ENCODE measurements at places on chromosomes 7 and 10.
A peak's percentile ranks its signal among the peaks of the same experiment; 100 is the strongest.

DNA sequence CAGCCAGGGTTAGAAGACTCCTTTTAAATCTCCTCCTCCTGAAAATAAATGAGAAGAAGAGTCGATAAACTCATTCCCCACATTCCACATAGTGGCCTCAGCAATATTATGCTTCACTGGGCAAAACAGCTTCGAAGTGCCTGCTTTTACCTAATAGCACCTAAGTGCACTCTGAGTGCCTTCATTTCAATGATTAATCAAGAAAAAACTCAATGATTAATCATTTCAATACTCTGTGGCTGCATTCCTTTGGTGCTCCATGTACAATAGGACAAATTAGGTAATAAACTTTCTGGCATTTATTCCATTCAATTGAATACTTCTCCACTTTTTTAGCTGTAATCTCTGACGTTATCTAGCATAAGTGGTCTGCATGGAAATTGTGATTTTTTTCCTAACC is 174.6 kb downstream of the CCDC71L start:
- no peak for DNase-seq

DNA sequence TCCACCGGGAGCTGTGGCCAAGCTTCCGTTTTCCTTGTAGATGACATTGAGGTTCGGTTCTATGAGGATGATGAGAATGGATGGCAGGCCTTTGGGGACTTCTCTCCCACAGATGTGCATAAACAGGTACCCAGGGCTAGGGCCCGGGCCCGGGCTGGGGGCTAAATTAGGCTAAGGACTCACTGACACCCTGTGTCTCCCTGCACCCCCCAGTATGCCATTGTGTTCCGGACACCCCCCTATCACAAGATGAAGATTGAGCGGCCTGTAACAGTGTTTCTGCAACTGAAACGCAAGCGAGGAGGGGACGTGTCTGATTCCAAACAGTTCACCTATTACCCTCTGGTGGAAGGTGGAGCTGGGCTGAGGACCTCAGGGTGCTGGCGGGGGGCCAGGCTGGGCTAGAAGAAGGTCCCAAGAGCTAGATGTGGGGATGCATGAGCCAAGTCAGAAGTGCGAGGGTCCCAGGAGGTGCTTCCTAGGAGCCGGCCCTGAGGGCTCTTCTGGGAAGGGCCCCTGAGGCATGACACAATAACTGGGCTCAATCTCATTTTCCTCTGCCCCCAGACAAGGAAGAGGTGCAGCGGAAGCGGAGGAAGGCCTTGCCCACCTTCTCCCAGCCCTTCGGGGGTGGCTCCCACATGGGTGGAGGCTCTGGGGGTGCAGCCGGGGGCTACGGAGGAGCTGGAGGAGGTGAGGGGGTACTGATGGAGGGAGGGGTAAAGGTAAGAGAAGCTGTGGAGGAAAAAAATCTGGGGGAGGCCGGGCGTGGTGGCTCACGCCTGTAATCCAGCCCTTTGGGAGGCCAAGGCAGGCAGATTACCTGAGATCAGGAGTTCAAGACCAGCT is 2.9 kb downstream of the NFKB2 start:
- no peak for DNase-seq

GRCh38 chr10:126045861-126046260 is 149.5 kb downstream of the FANK1 start:
- DNase-seq, result no peak

GRCh38 chr10:84994722-84995121 is 666.3 kb downstream of the CCSER2 start:
- no peak for DNase-seq

- DNase-seq, result peak; percentile 18
Measured at GRCh38 chr10:7417103-7417623, 6.3 kb upstream of the SFMBT2 start.

DNA sequence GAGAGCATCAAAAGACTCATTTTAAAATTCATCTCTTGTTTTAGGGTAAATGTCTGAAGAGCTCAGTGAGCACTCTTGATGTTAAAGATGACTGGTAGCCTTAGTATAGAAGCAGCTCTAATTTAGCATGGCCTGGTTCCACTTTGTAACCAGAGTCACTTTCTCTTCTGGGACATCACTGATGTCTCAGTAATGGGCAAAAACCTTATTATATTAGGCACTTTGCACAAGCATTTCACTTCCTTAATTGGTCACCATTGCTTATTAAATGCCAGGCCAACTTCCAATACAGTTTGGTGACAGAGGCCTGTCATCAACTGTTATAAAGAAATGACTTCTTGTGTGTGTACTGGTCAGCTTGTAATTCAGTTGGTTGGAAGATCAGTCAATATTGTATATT is 53.0 kb downstream of the STEAP1B start:
- DNase-seq, result no peak

- DNase-seq, result no peak
Measured at GRCh38 chr7:85595750-85596178, 408.9 kb upstream of the SEMA3D start.

- no peak for DNase-seq
Measured at GRCh38 chr7:47071866-47072265, 510.0 kb downstream of the TNS3 start.

DNA sequence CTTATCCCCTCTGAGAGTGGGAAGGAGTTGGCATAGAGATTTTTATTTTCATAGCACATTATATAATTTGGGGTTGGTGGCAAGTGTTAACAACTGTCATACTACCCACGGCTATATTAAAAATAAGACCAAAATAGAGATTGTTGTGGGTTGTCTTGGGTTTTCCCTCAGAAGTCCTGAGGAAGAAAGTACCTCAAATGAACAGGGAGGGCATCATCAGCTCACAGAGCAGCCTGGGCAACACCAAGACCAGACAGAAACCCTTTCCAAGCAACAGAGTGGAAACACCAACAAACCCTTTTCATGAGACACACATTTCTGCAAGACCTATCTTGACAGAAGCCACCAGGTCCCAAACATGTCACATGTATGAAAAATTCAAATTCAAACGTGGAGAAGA is 121.2 kb downstream of the GLI3 start:
- no peak for DNase-seq

DNA sequence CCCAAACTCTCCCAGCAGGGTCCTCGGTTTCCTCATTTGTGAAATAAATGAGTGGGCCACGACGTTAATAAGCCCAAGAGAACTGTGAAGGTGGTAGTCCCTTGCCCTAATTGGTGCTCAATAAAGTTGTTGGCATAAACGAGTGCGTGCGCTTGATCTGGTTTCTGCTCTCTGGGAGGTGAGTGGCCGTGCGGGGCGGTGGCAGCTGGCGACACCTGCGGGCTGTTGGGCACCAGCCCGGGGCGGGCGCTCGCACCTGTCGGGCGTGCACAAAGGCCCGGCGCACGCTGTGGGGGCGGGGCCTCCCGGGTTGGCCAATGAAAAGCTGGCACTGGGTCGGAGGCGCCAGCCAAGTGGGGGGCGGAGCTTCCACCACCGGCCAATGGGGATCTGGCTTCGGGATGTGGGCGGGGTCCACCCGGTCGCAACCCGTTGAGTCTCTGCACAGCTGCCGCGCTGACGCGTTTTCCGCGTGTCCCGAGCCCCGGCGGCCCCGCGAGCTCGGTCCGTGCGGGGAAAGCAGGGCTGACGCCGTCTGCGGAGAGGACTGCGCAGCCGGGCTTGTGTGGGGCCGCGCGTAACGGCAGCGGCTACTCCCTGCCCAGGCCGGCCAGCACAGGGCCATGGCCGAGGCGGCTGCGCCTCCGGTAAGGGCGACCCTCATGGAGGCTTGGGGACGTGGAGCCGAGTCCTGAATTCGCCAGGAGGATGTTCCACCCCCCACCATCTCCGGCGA is 23.0 kb downstream of the ZNF783 start:
- peak; percentile 64 for DNase-seq

- DNase-seq, result no peak
Measured at GRCh38 chr10:32084185-32084851, 28.1 kb upstream of the KIF5B start.

DNA sequence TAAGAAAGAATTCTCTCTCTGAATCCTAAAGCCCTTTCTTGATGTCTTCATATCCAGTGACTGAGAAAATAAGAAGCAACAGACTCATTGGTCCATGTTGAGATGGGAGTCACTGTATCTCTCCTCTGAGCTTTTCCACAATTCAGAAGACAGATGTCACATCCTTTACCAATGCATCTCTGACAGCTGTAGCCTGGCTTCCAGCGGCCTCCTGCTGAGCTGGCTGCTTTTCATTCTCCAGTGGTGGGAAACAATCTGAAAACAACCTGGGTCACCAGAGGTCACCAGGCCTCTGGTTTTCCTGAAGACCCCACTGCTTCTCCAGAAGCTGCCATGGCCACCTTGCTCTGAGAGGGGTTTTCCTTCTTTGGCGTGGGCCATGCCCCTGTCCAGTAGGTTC is 18.3 kb upstream of the RPA3 start:
- no peak for DNase-seq

GRCh38 chr10:125533866-125534265 is 149.1 kb downstream of the TEX36 start:
- DNase-seq, result no peak

GRCh38 chr7:691361-692045 is 35.0 kb upstream of the DNAAF5 start:
- DNase-seq, result no peak

DNA sequence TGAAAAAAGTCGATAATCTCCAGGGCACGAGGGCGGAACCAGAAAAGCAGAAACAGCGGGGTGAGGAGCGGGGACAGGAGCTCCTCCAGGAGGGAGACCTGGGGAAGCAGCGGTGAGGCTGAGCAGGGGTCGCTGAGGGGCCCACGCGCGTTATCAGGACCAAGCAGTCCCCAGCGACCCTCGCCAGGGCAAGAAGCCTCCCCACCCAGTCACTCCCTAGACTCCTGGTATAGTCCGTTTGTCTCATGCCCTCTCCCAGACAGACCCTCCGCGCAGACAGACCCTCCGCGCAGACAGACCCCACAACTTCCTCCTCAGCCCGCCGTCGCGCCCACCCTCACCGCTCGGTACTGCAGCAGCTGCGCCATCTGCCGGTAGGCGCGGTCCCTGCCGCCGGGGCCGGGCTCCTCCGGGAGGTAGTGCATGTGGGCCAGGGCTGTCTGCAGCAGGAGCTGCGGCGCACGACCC is 6.3 kb downstream of the ATG9B start:
- no peak for DNase-seq

DNA sequence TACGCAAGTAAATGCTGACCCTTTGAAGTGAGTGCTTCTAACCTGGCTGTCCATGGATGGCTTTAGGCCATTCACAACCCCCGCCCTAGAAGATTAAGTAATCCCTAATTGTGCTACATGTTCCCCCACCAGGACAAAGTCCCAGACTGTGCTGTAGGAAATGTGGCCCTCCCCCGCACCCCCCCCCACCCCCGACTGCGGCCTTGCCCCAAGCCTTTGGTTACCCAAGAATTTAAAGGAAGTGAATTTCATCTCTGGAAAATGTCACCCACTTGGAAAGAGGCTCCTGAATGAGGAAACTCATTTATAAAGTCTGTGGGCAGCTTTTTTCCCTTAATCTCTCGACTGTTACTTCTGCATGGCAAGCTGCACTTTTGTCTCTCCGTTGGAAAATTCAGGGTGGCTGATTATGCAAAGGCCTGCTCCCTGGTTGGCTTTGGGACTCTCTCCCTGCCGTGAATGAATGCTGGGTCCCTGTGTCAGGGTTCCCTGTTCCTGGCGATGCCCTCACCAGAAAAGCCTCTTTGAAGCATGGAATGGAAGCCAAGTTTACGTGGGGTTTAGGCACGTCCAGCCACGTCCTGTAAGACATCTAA is 31.4 kb upstream of the AQP1 start:
- DNase-seq, result no peak

GRCh38 chr7:102193806-102194205 is 92.9 kb upstream of the SH2B2 start:
- no peak for DNase-seq

GRCh38 chr7:151394076-151395035 is 15.5 kb downstream of the WDR86 start:
- DNase-seq, result no peak

DNA sequence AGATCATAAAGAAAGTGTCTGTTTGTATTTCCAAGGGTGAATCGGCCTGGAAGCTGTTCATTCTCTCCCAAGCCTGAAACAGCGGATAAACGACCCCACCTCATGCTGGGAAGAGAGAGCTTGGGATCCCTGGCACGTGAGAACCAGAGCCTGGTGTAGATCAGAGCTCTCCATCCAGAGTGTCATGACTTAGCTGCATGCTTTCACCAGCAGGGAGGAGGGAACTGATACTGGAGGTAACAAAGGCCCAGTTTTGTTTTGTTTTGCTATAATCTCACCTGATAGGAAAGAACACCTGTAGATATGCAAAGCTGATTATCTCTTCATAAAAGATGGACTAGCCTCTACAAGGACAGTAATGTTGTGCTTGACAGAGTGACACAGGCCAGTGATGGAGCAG is 236.6 kb downstream of the POM121L12 start:
- DNase-seq, result no peak

- DNase-seq, result no peak
Measured at GRCh38 chr7:44636041-44636584, 29.7 kb downstream of the OGDH start.

- no peak for DNase-seq
Measured at GRCh38 chr7:85125176-85125575, 61.7 kb downstream of the SEMA3D start.

DNA sequence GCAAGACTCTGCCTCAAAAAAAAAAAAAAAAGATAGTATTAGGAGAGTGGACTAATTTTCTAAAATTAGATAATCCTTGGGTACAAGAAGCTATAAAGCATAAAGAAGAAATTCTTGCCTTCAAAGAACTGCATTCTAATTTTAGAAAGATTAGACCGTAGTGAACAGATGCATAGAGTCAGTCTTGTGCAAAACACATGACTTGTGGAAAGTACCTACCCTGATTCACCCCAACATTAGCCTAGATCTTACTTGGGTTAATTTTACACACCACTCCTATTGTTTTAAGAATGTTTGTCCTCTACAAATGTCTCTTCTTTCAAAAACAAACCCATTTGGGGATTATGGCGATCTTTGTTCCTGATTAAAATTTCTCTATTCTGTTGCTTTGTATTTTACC is 38.9 kb upstream of the SP8 start:
- no peak for DNase-seq

GRCh38 chr7:124449896-124450295 is 315.7 kb downstream of the GPR37 start:
- DNase-seq, result no peak

DNA sequence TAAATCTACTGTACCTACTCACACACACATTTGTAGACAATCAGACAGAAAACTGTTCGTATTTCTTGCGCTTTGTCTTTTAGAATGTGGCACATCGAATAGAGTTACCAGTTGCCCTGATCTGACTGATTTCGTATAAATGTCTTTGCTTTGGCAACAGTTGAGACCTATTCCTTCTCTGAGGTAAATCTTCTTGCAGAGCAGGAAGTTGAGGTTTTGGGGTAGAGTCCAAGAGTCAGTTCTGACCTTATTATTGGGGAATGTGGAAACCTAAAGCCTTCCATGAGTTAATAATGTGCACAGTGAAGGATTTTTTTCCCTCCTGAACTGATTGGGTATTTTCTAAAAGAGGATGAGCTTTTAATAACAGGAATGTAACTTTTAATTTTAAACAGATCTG is 135.3 kb downstream of the KIAA1217 start:
- no peak for DNase-seq

GRCh38 chr10:49325916-49326783 is 27.2 kb downstream of the C10orf71 start:
- DNase-seq, result no peak

GRCh38 chr7:50211130-50212015 is 93.1 kb upstream of the IKZF1 start:
- no peak for DNase-seq
